ENCODE measurements at places on chromosomes 4 and X.

DNA sequence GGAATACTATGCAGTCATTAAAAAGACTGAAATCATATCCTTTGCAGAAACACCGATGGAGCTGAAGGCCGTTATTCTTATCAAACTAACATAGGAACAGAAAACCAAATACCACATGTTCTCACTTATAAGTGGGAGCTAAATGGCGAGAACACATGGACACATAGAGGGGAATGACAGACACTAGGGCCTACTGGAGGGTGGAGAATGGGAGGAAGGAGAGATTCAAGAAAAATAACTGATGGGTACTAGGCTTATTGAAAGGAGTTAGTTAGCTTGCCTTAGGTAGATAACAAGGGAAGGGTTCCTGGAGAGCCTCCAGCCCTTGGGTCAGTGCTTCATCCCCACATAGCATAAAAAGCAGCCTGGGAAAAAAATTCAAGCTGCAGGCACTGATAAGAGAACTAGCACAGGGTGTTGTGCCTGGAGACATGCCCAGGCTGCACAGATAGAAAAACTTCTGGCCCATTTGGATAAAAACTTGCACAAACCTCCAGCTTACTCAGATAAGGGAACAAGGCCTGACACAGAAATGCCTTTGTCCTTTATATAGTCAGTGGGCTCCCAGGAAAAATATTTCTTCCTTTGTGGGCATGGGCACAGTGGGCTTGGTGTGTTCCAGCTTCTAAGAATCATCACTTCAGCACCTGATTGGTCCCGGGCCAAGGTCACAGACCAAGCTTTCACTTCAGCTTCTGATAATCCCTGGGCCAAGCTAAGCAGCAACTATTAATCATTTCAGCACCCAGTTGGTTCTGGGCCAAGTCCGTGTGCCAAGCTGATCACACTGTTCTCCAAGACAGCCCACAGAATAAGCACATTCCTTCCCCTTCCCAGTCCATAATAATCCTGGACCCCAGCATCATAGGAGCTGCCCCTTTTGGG lies 23.1 kb upstream of the PWWP3B start:
- no peak for DNase-seq

DNA sequence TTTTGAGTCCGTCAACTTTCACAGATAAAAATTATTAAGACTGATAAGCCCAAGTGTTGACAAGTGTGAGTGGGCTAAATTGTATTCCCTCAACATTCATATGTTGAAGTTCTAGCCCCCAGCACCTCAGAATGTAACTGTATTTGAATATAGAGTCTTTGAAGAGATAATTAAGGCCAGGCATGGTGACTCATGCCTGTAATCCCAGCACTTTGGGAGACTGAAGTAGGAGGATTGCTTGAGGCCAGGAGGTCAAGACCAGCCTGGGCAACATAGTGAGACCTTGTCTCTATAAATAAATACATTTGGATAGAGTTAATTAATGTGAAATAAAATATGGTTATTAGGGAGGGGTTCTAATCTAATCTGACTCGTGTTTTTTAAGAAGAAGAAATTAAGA lies 29.7 kb upstream of the SLC25A4 start:
- no peak for DNase-seq

- DNase-seq = no peak
These were observed 860 bp downstream of the FAM50A start for GRCh38 chrX:154444755-154445246.

DNA sequence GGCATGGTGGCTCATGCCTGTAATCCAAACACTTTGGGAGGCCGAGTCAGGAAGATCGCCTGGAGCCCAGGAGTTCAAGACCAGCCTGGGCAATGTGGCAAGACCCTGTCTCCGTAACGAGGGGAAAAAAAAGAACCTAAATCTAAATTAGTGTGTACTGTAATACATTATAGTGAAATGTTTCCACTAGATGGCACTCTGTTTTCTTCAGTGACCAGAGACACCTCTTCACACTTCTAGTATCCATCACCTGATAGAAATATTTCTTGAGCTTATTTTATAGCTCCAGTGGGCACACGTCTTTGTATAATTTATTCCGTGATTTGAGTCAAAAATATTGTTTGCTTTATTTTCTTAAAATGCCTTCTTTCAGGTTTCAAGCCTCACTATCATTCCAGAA lies 600.9 kb upstream of the DIPK2B start:
- DNase-seq = no peak

- DNase-seq = no peak
These were observed 411.2 kb downstream of the DTHD1 start for GRCh38 chr4:36692586-36692985.

DNA sequence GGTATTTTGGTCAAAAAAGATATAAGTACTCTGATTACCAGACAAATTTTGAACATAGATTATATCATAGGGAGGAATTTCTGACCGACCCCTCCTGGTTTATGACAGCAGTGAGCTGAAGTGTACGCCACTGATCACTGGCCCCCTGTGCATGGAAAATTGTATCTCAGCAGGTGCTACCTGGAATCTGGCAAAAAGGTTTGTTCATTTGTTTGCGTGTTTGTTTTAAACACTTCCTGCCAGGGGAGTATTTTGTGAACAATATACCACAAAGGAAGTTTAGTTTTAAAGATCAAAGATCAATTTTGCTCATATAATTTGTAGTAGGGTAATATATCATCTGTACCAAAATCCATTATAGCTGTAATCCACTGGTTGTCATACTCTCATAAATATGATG lies 219.7 kb upstream of the TENM3 start:
- no peak for DNase-seq

- no peak for DNase-seq
These were observed 132.6 kb upstream of the ANK2 start for GRCh38 chr4:112916868-112917267.

All from GM10248 (cell line).